Brain microvascular endothelial cell (primary cell): ENCODE measurements at places on chromosomes 1 and 21.

- DNase-seq: no peak
Measured at GRCh38 chr21:28604946-28605537, 387.6 kb downstream of the LTN1 start.

DNA sequence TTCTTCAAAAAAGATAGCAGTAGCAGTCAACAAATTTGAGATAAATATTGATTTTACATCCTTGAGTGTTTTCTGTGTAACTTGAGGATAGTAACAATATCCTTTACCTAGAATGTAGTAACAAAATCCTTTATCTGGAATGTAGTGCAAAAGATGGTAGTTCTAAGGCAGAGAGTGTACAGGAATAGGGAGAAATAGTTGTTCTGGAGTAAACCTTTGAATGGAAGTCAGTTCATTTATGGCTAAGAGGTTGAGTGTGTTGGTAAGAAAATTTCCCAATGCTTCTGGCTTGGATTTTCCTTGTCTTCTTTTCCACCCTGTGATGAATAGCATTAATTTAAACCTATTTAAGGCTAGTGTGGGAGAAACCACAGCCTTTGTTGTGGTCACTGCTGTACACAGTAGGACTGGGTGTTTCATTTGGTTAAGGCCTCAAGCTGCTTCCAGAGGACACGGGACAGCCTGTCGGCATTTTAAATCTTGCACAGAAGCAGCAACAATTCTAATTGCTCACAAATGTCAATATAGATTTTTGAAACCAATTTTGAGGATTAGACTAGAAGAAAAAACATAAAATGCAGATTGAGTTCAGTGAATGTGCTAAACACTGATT is 11.3 kb downstream of the NFIA start:
- no peak for DNase-seq

GRCh38 chr1:22487781-22488180 is 36.1 kb downstream of the ZBTB40 start:
- no peak for DNase-seq

DNA sequence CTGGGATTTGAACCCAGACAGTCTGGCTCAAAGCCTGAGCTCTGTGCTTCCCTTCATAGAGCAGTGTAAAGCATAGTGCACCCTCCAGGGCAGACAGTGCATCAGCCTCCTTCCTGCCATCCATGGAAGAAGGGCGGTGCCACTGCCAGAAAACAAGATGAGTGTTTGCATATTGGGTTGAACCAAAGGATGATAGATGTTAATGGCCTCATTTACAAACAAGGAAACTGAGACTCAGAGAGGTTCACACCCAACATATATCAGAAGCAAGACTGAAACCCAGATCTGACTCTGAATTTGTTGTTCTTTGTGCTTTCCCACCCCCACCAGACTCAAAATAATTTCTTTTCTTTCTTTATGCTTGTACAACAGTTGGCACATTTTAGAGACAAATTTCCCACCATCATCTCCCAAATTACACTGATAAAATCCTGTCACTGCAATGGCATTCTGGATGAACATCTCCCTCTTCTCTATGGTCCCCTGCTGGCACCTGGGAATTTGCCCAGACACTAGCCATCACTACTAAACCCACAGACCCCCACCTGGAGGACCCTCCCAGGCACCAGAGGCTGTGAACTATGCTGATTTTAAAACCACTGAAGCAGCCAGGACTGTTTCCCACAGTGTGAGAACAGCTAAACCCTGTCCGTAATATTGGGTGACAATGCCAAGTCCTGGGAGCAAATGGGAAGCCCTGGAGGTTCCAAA is 45.4 kb upstream of the MPZL1 start:
- no peak for DNase-seq

DNA sequence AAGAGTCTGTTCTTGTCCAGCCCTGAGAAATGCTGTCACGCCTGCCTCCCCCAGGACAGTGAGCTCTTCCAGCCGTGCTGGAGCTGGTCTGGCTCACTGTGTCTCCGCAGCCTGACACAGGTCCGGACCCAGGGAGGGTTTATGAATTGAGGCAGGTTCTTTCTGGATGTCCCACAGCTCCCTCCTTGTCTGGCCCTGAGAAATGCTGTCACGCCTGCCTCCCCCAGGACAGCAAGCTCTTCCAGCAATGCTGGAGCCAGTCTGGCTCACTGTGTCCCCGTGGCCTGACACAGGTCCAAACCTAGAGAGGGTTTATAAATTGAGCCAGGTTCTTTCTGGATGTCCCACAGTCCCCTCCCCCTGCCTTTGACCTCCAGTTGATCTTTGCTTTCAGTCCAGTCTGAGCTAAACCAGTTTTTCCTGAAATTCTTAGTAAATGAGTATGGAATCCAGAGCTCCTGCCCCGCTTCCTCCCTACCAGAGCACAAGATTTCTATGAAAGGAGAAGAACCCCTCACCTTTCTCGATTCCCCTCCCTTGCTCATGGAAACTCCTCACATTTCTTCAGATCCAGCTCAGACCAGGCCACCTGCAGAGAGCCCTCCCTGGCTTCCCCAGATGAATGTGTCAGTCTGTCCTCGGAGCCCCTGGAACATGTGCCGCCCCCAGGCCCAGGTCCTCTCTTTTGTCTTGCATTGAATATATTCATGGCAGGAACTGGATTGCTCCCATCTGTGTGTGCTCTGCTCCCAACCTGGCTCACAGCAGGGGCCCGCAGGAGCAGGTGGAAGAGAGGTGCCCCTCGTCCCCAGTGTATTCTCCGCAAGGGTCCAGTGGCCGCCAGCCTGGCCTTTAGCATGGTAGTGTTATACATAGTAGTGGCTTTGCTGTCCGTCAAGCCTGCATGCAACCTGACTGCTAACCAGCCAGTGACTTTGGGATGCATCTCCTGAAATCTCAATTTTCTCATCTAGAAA is 116.3 kb downstream of the EPHB2 start:
- DNase-seq: no peak
